ENCODE measurements at places on chromosomes 5 and 9. TPM values are rescaled to one million over a fixed set of nuclear protein-coding genes. Genes with fewer than 3 reads are reported as not detected.

Gene CNTLN
- 0.60 TPM for total RNA-seq

Gene ANKRD20A1
- not detected for total RNA-seq

Gene SEMA4D
- 245 TPM for total RNA-seq

Gene IL5
- total RNA-seq: not detected

Gene OR1Q1
- total RNA-seq: not detected

Gene KLHL9
- 13.6 TPM for total RNA-seq

Gene LCN15
- total RNA-seq: not detected

Gene PDE6A
- not detected for total RNA-seq

Gene ADAMTSL2
- total RNA-seq: 0.34 TPM

Gene DNAH5
- not detected for total RNA-seq

Gene SLC25A2
- not detected for total RNA-seq

Gene SLF1
- 13.0 TPM for total RNA-seq

Gene GMCL2
- not detected for total RNA-seq

Gene FAM120AOS
- total RNA-seq: 46.5 TPM

Gene HINT2
- 70.1 TPM for total RNA-seq

Gene CCDC152
- 19.9 TPM for total RNA-seq

Gene SLC45A2
- not detected for total RNA-seq

Gene SAXO1
- total RNA-seq: not detected

Gene MRNIP
- 12.3 TPM for total RNA-seq

Gene GCNT1
- 5.4 TPM for total RNA-seq

Gene KCNT1
- total RNA-seq: not detected

Gene MEIKIN
- not detected for total RNA-seq

Gene TAF1L
- total RNA-seq: 0.04 TPM
